Stimulated activated naive B cell treated with anti-CD40 and anti-IgM and Interleukin-4, amounts not matched to agents 10 μg/mL and 1 μg/mL and 100 μg/mL, for 72 hours (primary cell): ENCODE measurements at places on chromosomes 1 and 21.

DNA sequence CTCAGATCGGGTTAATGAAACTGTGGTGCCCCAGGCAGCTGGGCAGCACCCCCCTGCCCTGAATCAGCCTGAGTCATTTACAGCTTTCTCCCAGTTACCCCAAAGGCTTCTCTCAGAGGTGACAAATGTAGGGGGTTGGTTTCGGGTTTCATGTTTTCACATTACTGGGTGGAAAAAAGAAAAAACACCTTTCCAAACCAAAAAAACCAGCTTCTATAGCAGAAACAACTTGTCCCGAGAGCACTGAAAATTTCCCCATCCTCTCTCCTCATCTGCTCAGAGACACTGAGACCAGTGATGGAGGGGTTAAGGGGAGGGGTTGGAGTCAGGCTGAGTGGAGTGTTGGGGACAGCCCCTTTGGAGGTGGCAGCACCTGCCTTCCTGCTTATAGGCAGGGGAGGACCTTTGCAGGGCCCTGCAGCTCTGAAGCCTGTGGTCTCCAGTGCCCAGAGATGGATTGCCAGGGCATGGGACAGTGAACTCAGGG is 15.6 kb downstream of the UTP11 start:
- peak; percentile 79 for DNase-seq

GRCh38 chr1:242025681-242026080 is 26.8 kb upstream of the MAP1LC3C start:
- no peak for DNase-seq

GRCh38 chr1:229223498-229223897 is 47.4 kb upstream of the RAB4A start:
- DNase-seq = no peak

DNA sequence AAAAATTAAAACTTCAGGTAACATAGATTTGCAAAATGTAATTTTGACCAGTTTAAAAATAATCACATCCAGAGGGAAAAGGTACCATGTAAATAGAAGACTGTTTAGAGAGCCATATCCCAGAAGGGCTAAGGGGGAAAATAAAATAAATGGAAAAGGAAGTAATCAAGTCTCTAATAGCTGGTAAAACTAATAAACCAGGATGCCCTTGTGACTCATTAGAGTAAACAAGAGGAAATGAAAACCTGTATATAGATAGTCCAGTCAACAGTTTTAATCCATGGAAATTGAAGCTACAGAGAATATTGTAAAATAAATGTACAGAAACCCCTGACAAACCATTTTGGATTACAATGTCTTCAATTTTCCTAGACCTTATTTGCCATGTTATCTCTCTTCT is 698.0 kb upstream of the RGS18 start:
- no peak for DNase-seq

DNA sequence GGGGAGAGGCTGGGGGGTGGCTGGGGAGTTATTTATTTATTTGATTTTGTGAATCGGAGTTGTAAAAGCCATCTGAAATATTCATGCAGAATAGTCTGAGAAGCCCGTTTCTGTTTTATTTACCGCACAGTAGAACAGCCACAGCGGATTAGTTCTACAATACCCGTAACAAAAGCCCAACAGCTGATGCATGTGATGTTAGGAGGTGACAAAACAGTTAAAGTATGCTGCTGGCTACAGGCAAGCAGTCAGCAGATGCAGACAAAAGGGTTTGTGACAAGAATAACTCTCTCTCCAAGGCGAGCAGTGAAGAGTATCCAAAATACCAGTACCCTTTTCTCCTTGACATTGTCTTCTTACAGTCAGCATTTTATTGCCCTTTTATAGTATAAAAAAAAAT is 42.0 kb downstream of the PROX1 start:
- DNase-seq = no peak
